NCI-H1694 (cell line): ENCODE measurements at places on chromosomes 3 and 15.
A peak's percentile ranks its signal among the peaks of the same experiment; 100 is the strongest.

DNA sequence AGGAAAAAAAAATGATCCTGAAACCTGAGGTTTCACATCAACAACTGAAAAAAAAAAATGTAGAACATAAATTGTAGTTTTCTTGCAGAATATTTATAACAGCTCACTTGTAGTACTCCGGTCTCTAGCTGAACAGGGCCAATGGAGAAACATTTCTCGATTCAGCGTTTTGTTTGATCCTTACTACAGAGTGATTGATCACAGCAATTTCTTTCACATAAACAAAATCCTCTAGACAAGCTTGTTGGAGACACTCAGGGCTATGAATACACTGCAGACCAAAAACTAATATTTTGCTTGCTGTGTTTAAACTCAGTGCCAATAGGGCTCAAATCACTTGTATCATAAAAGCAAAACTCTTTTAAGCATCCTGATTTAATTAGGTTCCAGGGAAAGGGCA, 127.0 kb upstream of the CNTN6 start:
- DNase-seq: no peak

DNA sequence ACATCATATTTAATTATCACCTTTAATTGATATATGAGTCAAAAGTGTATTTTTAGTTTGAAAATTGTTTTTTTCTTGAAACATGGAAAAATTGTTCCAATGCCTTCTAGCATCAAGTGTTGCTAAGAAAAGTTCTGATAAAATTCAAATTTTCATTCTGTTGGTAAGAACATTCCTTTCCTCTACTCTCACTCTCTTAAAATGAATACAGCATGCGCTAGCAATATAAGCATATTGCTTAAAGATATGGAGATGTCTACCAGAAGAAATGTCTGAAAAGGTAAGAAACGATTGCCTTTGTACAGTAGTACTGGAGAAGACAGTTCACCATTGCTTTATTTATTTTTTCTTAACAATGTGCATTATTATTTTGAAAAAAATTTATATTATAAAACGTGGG, 17.6 kb upstream of the ZBTB38 start:
- DNase-seq: no peak

GRCh38 chr15:48696627-48697312, 51.3 kb upstream of the FBN1 start:
- DNase-seq: no peak

GRCh38 chr3:40332684-40333083, 23.2 kb downstream of the EIF1B start:
- no peak for DNase-seq

- no peak for DNase-seq
These were observed 60.1 kb downstream of the VGLL4 start for GRCh38 chr3:11583638-11584046.

DNA sequence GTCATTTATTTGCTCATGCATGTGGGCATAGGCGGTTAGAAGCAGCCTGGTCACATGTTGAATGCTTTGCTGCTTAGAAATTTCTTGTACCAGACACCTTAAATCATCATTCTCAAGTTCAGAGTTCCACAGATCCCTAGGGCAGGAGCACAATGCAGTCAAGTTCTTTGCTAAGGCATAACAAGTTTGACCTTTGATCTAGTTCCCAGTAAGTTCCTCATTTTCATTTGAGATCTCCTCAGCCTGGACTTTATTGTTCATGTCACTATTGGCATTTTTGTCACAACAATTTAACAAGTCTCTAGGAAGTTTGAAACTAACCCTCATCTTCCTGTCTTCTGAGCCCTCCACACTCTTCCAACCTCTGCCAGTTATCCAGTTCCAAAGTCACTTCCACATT, 22.8 kb downstream of the HGD start:
- no peak for DNase-seq

GRCh38 chr15:66936861-66937582, 128.4 kb upstream of the SMAD3 start:
- no peak for DNase-seq

DNA sequence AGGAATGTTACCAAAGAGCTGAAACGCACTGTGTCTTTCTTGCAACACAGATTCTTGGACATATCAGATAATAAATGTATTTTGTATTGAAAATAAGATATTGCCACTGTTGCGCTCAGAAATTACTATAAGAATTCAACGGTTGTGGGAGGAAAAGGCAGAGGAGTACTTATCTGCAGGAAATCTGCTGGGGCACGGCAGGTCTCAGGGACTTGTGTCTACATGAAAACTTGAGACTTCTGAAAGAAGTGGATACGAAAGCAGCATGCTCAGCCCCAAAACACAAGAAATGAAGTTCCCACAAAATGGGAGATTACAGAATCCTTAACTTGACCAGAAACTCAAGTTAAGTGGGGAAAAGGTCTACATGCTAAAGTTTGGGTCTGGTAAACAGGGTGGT, 86.5 kb downstream of the IGSF11 start:
- no peak for DNase-seq

DNA sequence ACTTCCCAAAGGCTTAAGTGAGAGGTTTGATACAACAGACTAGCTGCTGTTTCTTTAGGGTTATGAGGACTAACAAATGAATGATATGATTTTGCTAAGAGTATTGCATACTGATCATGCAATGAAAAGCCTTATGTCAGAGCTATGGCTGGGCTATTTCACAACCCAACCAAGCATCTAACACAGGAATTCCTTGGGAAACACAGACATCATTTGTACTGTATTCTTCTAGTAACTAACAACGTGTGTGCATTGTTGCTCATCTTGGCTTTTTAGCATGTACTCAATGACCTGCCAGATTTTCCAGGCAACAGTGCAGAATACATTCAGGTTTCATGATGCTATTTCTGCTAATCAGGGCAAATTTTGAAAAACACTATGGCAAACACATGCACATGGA, 19.3 kb downstream of the PDZRN3 start:
- no peak for DNase-seq

GRCh38 chr3:14512281-14512941, 27.7 kb downstream of the GRIP2 start:
- DNase-seq: no peak

DNA sequence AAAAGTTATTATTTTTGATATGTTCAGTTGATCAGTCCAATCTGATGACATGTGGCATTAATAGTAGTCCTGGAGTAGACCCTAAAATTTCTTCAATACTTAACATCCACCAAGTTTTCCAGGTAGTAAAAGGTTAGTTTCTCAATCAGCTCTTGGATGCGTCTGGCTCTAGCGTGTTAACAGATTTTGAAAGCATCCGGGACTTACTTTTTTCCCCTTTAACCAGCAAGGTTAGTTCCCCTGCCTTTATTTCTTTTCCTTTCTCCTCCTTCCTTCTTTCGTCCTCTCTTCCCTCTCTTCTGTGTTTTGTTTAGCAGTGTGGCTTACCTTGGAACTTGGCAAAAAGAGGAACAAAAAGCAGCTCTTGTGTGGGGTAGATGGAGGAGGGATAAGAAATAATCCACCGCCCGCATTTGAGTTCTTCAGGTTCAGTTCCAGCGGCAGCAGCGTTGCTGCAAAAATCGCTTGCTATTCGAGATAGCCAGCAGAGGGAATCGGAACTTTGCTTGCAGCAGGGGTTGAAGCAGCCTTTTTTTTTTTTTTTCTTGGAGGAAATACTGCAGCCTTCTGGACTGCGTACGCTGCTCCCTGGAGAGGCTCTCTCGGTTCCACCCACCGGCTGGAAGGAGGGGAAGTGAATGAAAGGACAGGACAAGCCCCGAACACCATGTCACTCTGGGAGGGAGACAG, at the start of gene RBMS3:
RBMS3 (plus strand) TSS at position 668 of the 690 bp plus-strand sequence.
- no peak for DNase-seq

DNA sequence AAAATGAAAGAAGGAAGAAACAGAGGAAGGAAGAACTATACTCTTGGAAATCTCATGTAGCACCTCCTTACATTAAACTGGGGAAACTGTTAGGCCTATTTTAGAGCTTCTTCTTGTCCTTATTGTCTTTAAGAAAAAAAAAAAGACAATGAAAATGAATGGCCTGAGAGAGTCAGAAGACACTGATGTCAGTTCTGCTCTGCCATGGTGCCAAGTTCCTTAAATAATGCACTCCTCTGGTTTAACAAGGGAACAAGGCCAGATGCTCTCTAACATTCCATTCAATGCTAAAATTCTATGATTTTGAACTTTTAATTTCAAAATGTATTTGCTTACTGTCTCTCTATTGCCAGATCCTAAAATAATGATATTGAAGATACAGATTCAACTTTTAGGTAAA, 4.4 kb upstream of the MBNL1 start:
- no peak for DNase-seq

DNA sequence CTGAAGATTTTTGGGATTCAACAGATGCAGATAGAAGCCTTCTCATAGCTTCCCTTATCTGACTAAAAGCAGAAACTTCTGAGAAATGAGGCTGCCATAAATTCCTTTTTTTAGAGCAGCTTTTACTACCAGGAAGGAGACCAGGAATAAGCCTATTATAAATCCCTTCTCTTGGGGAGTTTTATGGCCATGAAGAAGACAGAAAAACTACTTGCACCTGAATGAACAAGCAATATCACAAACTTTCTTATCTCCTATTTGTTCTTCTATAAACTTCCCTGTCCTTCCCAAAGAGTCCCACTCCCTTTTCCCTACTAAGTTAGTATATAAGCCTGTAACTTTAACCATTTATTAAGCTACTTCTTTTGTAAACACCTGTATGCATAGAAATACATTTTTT, 603.1 kb downstream of the NSUN3 start:
- DNase-seq: no peak

GRCh38 chr3:157785102-157785826, 282.0 kb upstream of the VEPH1 start:
- no peak for DNase-seq

DNA sequence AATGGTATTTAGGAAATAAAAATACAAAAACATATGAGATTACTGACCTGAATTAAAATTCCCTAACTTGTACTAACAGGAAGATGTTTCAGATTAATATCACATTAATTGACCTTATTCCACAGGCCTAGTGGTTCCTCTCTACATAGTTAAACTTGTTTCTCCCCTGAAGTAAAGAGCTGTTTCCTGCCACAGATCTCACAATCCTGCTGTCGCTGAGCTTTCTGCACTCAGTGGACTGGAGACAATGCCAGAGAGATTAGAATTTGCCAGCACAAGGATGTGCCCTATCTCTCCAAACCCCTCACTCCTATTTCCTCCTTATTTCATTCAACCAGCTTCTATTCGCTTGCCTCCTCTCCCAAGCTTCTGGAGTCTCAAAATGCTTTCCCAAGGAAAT, 130.6 kb downstream of the CTNNB1 start:
- no peak for DNase-seq

DNA sequence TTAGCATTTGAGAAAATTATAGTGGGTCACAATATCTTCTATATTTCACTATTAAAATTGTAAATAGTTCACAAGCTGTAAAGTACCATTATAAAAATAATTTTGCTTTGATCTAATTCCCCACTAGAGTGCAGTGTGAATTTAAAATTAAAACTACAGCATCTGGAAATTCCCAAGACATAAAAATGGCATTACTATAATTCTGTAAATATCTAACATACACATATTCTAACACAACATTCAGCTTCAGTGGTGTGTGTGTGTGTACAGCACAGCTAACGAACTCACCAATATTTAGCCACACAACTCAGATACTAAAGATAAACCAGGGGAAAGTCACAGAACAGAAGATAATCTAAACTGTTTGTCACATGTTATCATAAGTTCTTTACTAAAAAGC, 424.9 kb upstream of the ZNF385D start:
- no peak for DNase-seq

GRCh38 chr15:63969652-63970421, 76.4 kb downstream of the DAPK2 start:
- DNase-seq: no peak

- no peak for DNase-seq
These were observed 247.4 kb downstream of the XXYLT1 start for GRCh38 chr3:195023576-195023975.

- no peak for DNase-seq
These were observed 53.5 kb downstream of the TBC1D2B start for GRCh38 chr15:78023865-78024518.

DNA sequence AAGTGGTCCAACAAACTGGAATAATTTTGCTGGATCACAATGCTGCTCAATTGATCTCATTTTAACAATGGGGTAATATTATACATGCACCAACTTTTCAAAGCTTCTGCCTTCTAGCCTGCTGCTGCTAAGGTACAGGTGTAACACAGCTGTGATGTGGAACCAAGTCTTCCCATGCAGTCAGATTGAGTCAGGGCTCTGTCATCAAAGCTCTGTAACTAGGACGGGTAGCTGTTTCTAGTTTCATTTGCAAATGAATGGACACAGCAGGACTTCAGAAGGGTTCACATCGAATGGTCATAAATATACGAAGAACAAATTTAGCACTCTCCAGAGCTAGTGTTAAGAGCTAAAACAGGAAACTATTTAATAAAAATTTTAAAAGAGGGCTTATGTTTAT, 189.2 kb downstream of the USP13 start:
- no peak for DNase-seq

DNA sequence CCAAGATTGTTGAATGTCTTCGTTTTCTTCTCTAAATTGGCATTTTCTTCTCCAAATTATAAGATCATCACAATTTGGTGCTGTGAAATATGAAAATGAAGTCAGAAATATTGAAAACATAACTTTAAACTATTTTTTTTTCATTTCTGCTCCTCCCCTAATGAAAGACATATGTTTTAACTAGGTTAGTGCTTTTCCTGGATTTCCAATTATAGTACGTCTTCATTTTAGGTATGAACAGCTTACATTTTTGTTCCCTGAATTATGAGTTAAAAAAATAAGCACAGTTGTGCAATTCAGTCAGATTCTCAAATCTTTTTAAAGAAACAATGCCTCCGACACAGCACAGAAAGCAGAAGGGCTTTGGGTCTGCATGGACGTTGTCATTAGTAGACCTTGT, 83.5 kb upstream of the CFAP20DC start:
- DNase-seq: no peak

GRCh38 chr3:132029182-132029902, 5.5 kb downstream of the CPNE4 start:
- DNase-seq: peak; percentile 70

DNA sequence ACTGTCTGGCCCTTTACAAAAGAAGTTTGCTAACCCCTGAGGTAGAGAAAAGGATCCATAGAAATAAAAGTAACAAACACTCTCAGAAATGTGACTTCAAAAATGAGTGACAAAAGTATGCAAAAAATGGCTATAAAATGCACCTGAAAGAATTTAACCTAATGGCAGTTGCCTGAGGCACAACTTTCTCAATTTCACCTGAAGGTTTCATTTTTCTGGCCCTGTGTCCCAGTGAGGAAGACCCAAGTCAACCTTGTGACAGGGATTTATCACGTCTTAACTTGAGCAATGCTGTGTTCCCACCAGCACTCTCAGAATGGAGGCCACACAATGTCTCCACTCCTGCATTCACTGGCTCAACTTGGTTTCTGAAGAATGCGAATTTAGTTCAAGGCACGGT, 83.0 kb downstream of the FHIT start:
- DNase-seq: no peak

GRCh38 chr3:140832883-140833282, 108.8 kb upstream of the SLC25A36 start:
- no peak for DNase-seq

- no peak for DNase-seq
These were observed 273.1 kb downstream of the GABRG3 start for GRCh38 chr15:27244047-27244446.
